ENCODE measurements at places on chromosomes 16 and 17.

DNA sequence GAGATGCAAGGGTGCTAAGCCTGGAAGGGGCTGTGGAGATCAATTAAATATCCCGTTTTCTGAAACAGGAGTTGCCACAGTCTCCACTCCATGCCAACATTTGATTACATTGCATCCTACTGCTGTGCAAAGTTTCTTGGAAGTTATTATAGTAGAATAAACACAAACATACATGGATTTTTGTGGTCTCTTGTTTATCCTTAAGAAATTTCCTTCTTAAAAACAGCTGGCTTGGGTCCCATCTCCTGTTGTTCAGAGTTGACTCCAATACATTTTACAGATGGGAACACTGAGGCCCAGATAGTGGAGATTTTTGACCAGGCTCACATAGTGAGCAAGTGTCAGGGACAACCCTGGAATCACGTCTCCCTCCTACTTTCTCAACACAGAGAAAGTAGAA lies 124.0 kb upstream of the ADAMTS18 start:
- DNase-seq, result no peak

DNA sequence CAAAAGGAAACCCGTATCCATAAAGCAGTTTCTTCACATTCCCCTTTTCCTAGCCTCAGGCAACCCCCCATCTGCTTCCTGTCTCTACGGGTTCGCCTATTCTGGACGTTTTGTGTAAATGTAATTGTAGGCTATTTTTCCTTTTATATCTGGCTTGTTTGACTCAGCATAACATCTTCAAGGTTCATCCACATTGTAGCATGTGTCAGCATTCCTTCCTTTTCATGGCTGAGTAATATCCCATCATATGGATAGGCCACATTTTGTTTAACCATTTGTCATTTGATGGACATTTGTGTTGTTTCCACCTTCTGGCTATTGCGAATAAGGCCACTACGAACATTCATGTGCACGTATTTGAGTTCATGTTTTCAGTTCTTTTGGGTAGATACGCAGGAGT lies 54.6 kb downstream of the FOXL1 start:
- DNase-seq, result no peak

DNA sequence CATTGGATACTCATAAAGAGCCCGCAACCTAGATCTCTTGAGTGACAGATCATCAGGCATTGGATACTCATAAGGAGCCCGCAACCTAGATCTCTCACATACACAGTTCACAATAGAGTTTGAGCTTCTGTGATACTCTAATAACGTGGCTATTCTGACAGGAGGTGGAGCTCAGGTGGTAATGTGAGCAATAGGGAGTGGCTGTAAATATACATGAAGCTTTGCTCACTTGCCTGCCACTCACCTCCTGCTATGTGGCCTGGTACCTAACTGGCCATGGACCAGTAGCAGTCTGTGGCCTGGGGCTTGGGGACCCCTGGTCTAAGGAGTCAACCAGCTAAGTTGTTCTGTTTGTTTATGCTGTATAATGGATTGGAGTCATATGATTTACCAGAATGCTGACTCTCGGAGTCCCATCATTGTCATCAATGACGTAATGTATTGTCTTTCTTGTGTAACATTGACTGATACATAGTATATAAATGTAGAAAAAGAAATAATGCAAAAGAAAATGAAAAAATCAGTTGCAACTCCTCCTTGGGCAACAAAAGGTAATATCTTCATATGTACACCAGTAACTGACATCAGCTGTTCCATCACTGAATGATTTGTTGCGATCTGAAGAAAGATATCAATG lies 17.5 kb downstream of the ABCA9 start:
- DNase-seq, result no peak

- no peak for DNase-seq
Measured at GRCh38 chr16:83838151-83838550, 30.4 kb downstream of the HSBP1 start.

DNA sequence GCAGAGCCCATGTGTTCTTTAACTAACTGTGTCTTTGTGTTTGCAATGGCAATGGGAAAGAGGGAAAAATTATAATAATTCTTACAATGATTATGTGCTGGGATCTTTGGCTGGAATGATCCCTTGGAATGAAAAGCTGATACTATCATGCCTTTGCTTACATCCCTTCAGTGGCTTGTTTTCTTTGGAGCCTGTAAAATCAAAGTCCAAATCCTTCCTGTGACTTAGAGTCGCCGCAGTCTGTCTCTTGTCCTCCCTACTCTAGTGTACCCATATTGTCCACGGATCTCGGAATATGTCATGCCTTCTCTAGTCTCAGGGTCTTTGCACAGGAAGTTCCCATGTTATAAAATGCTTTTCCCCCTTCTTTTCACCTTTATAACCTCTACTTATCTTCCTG lies 111.7 kb upstream of the MAF start:
- DNase-seq, result no peak

- no peak for DNase-seq
Measured at GRCh38 chr17:16459855-16460550, 32.0 kb downstream of the LRRC75A start.

DNA sequence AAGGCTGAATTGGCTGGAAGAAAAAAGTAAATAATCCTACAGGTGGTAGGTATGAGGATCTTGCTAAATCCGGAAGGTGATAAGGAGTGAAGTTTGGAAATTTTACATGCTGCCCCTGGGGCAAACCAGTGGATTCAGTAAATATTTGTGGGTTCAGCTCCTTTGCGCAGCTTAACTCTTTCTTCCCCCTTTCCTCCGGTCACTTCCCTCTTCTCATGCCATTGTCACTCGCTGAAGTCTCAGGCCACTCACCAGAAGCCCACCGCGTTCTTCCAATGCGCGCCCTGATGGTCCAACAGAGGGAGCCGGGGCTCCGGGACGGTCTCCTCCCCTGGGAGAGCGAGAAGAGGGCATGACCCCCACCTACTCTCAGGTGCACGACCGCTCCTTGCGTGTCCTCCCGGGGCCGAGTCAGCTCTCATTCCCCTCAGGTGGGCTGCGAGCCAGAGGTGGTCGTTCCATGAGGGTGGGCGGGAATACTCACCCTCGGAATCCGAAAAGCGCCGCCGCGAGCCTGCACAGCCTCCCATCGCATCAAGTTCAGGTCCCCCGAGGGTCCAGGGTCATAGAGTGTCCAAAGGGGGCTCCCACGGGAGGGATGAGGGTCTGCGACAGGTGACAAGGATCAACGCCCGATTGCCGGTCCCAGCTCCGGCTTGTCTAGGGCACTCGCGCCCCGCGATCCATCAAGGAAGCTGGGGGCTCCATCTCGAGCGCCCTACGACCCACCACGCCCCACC lies 474 bp downstream of the CLN3 start:
- no peak for DNase-seq

DNA sequence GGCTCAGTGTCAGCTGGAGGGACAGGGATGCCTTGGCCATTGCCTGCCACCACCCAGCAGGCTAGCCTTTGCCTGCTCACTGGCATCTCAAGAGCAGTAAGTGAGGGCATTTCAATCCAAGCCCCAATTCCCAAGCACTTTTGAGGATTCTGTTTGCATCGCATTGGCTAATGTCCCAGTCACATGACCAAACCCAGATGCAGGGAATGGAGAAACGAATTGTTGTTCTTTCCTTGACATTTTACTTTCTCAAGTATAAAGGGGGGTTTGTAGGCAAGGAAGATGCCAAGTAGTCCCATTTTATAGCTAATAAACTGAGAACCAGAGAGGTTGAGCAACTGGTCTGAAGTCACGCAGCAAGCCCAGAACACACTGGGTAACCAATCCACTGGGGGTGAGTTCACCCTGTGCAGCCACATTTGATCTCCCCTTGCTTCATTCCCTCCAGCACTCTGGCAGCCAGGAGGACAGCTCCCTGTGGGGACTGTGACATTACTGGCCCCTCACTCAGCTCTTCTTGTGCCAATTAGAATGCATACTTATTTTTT lies 193.8 kb upstream of the CACNG3 start:
- DNase-seq, result no peak

DNA sequence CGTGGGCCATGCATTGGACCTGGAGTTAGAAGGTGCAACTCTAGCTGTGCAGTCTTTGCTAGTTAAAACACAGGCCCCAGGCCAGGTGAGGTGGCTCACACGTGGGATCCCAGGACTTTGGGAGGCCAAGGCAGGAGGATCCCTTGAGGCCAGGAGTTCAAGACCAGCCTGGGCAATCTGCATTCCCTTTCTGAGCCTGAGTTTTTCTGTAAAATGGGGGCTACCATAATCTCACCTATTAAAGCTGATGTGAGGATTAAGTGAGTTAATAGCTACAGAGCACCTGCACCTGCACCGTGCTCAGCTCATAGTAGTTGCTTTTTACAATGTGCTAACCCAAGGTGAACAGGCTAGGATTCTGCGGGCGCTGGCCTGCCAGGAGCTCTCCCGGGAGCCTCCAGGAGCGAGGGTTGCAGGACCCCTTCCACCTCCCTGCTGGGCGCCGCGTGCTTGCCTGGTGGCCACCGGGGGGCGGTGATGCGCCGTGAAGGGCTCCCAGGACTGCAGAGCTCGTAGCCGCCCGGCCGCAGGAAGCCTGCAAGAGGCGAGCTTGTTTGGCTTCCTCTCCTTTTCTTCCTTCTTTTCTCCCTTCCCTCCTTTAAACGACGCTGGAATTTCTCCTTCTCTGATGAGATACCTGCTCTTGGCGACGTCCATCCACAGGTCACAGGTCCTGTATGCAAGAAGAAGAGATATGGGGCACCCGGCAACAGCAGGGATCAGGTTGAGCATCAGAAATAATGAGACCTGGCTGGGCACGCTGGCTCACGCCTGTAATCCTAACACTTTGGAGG lies 51.3 kb downstream of the ZFP90 start:
- peak; percentile 13 for DNase-seq

DNA sequence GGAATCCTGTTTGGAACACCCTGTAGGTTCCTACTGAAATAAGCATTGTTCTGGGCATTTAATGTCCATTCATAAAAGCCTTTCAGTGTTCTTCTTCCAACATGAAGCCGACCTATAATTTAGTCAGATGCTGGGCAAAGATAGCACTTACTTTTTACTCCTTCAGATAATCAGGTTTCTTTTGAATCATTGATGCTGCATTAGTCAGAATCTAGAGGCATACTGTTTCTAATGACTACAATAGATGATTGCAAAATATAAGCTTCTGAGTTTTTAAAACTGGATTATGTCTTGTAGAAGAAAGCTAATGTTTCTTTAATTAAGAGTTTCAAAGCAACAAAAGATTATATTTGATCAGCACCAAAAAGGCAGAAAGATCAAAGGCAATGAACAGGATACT lies 16.0 kb downstream of the MMD start:
- no peak for DNase-seq

GRCh38 chr17:44527954-44528353 lies 24.7 kb upstream of the GPATCH8 start:
- no peak for DNase-seq

DNA sequence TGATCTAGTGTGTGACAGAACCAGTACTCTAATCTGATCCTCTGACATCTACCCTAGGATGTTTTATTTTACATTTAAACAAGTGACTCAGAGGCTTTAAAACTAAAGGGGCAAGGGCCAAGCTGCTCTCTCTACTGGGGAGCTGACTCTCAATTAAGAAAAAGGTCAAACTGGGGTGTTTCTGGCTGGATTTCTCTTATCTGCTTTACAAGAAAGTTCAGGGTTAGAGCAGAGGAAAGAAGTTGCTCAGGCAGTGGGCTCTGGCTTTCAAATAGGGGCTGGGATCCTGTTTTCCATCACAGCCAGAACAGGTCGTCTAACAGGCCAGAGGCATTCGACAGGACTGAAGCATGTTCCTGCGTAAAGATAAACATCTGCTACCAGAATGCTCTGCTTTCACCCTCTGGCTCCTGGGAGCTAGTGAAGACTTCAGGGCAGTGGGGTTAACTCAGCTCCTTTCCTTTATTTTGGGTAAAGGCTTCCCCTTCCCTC lies 8.5 kb downstream of the MMP28 start:
- no peak for DNase-seq

- DNase-seq, result peak; percentile 12
Measured at GRCh38 chr16:19757026-19757425, 39.0 kb downstream of the IQCK start.

GRCh38 chr16:56102906-56103305 lies 88.4 kb upstream of the GNAO1 start:
- DNase-seq, result no peak

- no peak for DNase-seq
Measured at GRCh38 chr17:49703557-49704277, 4.0 kb downstream of the SLC35B1 start.

Measured in smooth muscle cell of the brain vasculature (primary cell).